ENCODE measurements at places on chromosomes 12 and 14.

DNA sequence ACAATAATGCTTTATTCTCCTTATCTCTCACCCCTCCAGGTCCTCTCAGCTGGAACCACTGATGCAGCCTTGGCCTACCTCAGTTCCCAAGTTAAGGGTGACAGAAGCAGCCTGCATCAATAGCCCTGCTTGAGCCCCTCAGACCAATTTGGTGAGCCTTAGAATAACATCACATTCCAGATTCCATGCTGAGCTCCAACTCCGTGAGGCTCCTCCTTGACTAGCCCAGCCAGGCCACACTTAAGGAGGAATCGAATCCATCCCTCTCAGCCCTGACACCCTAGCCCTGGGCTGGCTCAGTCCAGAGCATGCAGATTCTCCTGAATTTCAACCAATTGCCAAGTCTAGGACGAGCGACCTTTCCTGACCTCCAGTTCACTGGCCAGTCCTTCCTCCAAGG, 91.1 kb downstream of the ARMH4 start:
- no peak for DNase-seq

DNA sequence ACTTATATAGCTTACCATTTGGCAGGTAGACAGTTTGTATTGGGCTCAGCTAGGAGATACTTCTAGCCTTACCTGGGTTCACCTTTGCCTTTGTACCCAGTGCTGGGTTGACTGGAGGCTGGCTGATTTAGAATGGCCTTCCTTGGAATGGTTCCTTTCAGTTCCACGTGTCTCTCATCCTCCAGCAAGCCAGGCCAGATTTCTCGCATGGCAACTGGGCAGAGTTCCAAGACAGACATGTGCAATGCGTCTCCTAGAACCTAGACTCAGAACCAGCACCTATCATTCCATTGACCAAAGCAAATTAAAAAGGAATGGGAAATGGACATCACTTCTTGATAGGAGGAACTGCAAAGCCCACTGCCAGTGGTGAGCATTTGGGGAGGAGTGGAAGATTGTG, 79.1 kb upstream of the BDKRB2 start:
- DNase-seq: no peak

- DNase-seq: peak; percentile 61
These were observed 105.9 kb upstream of the BCAT1 start for GRCh38 chr12:25054783-25055144.

- DNase-seq: no peak
These were observed 22.9 kb upstream of the CACNA1C start for GRCh38 chr12:2029851-2030250.

- peak; percentile 89 for DNase-seq
These were observed 218.3 kb downstream of the FOXN3 start for GRCh38 chr14:89198544-89199329.

DNA sequence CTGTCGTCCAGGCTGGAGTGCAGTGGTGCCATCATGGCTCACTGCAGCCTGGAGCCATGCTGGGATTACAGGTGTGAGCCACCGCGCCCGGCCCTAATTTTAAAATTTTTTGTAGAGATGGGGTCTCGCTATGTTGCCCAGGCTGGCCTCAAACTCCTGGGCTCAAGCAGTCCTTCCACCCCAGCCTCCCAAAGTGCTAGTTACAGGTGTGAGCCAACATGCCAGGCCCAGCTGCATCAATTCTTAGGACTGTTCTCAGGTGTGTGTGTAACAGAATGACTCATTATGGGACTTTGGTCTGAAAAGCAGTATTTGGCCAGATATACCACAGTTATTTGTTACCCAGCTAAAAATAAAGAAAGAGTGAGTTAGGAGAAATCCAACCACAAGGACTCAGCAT, 17.4 kb downstream of the LETMD1 start:
- no peak for DNase-seq

DNA sequence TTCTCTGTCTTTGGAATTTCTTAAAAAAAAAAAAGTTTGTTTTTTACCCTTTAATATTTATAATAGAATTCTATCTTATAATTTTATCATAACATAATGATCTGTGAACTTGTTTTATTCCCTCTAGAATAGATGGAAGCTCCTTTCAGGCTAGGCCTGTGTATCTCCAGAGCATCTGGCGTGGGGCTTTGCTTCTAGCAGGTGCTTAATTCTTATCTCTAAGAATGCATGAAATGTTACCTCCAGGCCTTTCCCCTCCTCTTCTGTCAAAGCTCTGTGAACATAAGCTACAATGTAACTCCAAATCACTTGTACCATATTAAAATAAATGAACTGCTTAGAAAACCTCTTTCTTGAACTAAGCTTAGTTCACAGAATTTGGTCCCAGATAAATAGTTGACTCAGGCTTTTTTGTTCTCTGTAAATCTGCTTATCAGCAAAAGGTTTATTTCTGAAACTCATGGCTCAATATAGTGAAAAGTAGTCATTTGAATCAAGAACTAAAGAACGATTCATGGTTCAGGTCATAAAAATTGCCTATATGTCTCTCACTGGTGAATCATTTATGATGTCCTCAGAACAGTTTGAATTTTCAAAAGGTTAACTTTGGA, 407.1 kb downstream of the TRHDE start:
- no peak for DNase-seq

- no peak for DNase-seq
These were observed 83.9 kb downstream of the KNTC1 start for GRCh38 chr12:122610911-122611310.

DNA sequence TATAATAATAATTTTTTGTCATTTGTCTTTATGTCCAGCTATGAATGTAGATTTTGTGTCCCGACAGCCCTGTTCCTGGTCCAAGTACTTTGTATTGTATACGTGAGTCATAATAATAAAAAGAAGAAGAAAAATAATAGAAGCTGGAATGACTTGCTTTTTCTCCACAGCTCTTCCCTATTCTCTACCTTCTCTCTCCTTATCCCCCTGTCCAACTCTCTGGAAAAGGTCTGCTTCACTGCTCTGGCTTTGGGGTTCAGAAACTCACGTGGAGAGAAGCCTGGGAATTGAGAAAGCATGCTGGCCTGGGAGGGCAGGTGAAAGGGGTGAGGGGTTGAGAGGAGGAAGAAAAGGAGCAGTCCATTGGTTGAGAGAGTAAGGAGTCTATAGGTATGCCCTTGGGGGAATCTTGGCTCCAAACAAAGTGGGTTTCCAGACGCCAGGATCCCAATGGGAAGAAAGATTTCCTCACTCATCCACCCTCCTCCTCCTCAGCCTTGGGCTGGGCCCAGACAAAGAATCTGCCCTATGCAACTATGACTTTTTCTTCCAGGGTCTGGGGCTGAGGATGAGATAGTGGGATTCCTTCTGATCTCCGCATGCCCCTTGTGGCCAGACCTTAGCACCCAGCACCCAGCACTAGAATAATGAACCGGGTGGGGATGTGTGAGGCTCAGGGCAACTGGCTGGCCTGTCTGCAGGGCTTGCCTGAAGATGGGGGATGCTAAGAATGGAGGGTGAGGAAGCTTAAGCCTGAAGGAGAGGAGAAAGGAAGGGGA, 4.0 kb downstream of the HOXC8 start:
- no peak for DNase-seq

DNA sequence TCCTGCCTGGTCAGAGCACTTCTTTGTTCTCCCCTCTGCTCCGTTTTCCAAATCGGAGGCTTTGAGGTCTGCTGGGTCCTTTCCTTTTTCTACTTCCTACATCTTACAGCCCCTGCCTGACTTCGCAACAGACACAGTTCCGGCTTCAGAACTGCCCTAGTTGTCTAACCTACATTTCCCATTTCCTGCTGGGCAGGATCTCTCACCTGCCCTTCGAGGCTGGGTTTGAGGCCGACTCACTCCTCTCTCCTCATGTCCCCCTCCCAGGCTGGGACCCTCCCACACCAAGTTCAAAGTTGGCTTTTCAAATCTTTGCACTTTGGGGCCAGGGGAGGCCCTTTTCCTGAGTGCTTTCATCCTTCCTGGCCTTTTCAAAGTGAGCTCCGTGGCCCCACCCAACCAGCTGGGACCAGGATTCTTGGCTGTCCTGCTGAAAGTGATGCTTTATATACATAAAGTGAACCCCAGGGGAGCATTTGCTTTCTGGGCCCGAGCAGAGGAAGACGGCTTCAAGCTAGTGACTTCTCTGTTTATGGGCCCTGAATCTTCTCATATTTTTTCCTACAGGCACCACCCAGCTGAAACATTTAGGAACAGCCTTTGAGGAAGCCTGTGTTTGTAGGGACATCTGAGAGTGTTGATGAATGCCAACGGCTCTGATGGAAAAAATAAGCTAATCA, 281.0 kb upstream of the CRY1 start:
- no peak for DNase-seq

DNA sequence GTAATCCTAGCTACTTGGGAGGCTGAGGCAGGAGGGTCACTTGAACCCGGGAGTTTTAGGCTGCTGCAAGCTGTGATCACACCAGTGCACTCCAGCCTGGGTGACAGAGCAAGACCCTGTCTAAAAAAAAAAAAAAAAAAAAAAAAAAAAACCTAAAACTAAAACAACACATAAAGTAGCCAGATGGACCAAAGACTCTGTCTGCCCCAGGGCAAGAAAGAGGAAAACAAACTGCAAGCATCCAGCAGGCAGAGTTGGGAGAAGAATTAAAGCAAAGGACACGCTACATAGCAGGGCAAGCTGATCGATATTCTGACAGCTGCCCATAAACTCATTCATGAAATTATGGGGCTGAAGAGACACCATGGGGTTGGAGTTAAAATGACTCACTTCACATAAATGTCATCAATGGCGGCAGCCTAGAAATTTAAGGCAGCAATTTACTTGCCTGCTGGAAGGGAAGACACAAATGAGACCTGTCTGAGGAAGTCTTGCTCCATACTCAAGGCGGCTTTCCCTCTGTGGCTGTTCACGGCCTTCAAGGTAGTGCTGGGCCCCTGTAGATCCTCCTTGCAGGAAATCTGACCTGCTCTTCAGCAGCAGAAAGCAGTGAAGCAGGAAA, 259.1 kb upstream of the FKBP4 start:
- DNase-seq: no peak

- no peak for DNase-seq
These were observed 825.2 kb downstream of the AACS start for GRCh38 chr12:125890366-125890905.

GRCh38 chr12:93581370-93581769, 8.9 kb downstream of the SOCS2 start:
- DNase-seq: no peak

- no peak for DNase-seq
These were observed 7.9 kb downstream of the METTL25 start for GRCh38 chr12:82366197-82366596.

- DNase-seq: no peak
These were observed 20.5 kb downstream of the SOAT2 start for GRCh38 chr12:53123578-53124351.

DNA sequence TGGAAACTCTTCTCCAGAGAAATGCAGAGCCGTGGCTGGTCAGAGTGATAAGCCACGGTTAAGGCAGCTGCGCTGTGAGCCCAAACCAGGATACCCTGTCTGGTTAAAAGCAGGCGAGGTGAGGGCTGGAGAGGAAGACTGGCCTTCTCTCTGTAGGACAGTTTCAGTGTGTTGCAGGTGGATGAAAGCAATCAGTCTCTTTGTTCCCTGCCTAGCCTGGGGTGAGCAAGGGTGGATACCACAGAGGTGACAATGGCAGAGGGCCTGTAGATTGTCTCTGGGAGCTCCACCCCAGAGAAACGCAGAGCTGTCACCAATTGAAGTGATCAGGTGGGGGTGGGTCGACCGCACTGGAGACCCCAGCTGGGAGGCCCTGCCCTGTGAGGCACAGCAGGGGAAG, 621.9 kb downstream of the LRFN5 start:
- no peak for DNase-seq

GRCh38 chr14:88791629-88792472, 902 bp downstream of the EML5 start:
- DNase-seq: no peak
